ENCODE measurements at places on chromosomes 5 and 9.

DNA sequence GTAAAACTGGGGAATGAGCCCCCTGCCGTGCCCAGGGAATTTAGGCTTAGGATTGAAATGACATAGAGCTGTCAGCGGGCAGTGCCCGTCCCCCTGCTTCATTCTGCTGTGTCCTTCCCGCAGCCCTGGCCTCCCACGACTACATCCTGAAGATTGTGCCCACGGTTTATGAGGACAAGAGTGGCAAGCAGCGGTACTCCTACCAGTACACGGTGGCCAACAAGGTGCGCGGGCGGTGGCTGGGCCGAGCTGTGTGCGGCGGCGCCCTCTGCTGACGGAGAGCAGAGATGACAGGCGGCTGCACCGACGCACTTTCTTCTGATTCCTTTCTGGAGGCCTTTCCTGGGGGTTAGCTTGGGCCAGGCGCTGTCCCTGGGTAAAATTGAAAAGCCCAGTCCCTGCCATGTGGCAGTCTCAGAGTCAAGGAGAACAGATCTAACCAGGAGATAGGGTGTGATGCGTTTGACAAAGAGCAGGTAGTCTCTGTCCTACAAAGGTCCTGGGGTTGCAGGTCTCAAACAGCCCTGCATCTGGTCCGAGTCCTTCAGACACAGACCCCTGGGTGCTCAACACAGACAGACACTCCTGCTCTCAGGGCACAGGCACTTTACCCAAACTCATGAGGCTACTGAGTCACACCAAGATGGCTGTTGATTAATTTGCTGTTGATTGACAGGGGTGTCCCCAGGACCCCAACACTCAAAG lies 26.8 kb upstream of the RPL26L1 start:
- DNase-seq = peak; percentile 77

- DNase-seq = no peak
These were observed 656.3 kb upstream of the ZNF608 start for GRCh38 chr5:125402787-125403186.

GRCh38 chr5:108898707-108899106 lies 151.0 kb downstream of the FER start:
- DNase-seq = no peak

GRCh38 chr5:135498637-135498995 lies 37.1 kb downstream of the NEUROG1 start:
- no peak for DNase-seq

DNA sequence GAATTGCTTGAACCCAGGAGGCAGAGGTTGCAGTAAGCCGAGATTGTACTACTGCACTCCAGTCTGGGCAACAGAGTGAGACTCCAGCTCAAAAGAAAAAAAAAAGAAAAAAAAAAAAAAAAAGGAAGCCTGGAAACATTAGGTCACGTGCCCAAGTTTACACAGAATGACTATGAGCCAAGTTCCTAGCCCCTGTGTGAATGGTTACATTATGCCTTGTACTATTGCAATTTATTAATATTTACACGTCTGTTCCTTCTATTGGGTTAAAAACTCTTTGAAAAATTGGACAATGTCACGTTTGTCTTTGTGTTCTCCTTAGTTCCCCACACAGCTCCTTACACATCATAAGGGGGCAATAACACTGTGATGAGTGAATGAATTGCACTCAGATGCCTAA lies 33.5 kb upstream of the SLC28A3 start:
- DNase-seq = no peak

- DNase-seq = peak; percentile 25
These were observed 4.3 kb downstream of the ARRDC3 start for GRCh38 chr5:91378752-91379211.

DNA sequence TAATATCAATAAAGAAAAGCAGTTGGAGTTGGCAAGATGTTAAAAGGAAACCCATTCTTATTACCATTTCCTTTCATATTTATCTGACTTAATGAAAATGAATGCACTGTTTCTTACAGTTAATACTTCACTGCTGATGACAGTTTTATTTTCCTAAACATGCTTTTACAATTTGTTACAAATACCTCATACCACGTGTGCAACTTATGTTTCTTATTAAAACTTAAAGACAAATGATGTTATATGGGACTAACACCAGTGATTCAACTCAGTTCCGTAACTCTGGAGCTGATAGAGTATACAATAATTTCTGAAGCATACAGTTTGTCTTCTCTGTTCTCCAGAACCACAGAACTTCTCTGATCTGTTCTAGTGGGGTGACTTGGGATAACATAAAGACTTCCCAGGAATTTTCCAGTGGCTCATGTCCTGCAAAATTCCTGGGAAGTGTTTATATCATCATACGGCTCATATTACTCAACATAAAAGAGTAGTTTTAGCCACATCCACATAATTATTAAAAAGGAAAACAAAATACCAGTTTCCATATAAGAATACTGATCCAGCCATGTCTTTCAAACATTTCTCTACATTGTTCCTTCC lies 1259.0 kb upstream of the C9orf72 start:
- peak; percentile 24 for DNase-seq

DNA sequence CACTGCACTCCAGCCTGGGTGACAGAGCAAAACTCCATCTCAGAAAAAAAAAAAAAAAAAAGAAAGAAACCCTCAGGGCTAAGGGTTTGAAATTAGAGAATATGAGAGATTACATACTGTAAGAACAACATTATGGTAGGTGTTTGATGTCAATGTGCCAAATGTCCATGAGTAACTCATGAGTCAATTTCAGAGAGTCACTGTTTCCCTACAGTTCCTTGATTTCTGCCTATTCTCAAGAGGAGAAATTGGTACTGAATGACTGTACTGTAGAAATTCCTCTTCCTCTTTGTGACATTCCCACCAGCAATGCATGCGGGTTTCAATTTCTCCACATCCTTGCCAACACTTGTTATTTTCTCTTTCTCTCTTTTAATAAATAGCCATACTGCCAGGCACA lies 35.2 kb downstream of the MARVELD2 start:
- no peak for DNase-seq

- no peak for DNase-seq
These were observed 400.5 kb downstream of the ARRDC3 start for GRCh38 chr5:90982576-90982975.

- DNase-seq = no peak
These were observed 12.5 kb downstream of the GDF9 start for GRCh38 chr5:132853790-132854189.

- no peak for DNase-seq
These were observed 38.6 kb downstream of the CAPSL start for GRCh38 chr5:35899800-35900199.

DNA sequence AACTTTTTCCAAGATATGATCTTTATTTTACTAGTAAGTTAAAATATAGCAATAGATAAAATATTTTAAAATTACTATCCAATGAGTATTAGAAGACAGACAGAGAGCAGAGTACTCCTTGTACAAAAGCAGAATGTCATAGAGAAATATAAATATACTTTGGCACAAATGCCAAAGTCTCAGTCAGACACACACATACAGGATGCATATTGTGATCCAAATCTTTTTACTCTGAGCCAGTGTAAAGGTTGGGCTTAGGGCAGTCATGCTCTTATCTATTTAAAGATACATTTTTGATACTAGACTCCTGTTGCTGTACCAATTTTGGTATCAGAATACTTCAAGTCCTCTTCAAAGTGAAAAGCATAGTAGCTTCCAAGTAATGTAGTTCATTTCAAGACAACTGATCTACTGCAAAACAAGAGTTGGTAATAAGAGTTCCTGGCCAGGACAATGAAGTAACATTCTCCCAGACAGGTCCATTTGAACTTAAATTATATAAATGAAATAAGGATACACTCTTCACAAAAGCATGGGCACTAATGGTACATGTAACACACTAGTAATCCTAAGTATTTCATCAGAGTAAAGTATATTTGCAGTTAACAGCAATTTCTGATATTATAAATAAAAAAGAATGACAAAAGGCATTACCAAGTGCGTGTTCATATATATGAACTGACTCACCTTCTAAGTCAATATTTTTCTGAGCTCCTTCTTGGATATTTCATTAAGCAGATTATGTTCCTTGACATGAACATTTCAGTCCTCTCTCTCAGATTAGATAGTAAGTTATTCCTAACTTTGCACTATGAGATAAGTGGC lies 10.5 kb downstream of the PFDN1 start:
- no peak for DNase-seq

DNA sequence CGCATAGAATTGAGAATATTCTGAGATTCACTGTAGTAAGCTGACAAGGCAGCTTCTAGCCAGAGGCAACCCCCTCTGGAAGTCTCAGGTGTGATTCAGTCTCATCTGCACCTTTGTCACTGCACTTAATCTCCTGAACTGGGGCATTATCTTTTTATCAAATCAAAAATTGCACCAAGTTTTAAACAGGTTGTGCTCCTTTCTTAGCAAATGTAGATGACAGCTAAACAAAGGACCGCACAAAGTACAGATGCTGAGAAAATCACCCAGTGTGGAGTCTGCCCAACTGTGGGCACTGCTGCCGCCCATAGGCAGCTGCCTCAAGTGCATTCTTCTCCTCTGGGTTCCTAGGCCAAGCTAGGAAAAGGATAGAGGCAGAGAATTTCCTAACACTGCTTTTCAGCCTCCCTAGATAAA lies 51.1 kb downstream of the STARD4 start:
- DNase-seq = no peak

- no peak for DNase-seq
These were observed 87.1 kb downstream of the AMBP start for GRCh38 chr9:113990975-113991471.

DNA sequence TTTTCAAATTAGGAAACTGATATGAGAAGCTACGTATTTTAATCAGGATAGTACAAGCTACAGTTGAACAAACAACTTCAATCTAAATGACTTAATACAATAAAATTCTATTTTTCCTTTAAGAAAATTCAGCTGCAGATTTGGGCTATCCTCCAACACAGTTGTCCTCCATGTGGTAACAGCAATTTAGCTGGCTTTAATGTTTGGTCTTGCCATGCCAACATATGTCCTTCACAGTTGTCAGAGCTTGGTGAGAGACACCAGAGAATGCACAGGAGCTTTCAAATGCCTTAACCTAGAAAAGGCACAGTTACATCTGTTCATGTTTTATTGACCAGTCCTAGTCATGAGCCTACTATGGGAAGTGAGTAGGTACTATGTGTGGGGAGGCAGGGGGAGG lies 10.8 kb downstream of the FAM174A start:
- DNase-seq = peak; percentile 39

GRCh38 chr5:133384903-133385302 lies 227.4 kb downstream of the FSTL4 start:
- no peak for DNase-seq

GRCh38 chr9:129868872-129869486 lies 33.7 kb downstream of the USP20 start:
- no peak for DNase-seq

GRCh38 chr5:74320526-74320925 lies 320.0 kb downstream of the ENC1 start:
- DNase-seq = no peak

DNA sequence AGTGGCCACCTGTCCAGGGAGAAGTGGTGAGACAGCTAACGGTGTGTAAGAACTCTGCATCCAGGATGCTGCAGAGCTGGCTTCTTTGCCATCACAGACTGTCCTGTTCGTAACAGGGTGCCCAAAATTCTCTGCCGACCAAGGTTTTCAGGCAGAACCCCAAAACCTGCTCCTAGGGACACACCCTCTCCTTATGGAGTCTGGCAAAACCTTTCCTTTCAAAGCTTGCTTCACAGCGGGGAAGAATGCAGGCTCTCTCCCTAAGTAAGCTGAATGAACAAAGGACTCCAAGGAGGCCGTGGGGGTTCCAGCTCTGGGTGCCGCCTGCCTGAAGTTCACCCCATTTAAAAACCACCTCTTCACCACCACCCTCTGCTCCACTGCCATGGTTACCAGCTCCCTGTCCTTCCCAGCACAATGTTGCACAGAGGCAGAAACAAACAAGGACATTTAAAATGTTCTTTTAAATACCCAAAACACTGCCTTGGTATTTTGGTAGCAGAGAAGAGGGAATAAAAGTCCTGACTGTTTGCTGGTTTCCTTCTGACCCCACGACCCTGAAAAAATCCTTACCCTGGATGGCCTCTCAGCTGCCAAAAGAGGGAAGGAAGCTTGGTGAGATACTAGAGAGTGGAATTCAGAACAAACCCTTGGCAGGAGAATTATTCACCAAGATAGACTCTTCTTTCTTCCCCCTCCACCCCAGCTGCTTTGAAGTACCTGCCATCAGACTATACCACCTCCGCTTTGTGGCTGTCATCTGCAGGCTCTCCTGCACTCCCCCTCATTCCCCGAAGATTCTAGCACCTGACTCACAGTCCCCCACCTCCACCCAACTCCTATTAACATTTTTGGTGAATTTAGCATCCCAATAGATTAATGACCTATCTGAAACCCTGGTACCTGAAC lies 7.1 kb upstream of the KLF9 start:
- peak; percentile 19 for DNase-seq
